ENCODE measurements at places on chromosomes 16 and 17. TPM values are rescaled to one million over a fixed set of nuclear protein-coding genes. Genes with fewer than 3 reads are reported as not detected.

- DNase-seq, result no peak
These were observed 183.5 kb upstream of the MAF start for GRCh38 chr16:79784007-79784406.

DNA sequence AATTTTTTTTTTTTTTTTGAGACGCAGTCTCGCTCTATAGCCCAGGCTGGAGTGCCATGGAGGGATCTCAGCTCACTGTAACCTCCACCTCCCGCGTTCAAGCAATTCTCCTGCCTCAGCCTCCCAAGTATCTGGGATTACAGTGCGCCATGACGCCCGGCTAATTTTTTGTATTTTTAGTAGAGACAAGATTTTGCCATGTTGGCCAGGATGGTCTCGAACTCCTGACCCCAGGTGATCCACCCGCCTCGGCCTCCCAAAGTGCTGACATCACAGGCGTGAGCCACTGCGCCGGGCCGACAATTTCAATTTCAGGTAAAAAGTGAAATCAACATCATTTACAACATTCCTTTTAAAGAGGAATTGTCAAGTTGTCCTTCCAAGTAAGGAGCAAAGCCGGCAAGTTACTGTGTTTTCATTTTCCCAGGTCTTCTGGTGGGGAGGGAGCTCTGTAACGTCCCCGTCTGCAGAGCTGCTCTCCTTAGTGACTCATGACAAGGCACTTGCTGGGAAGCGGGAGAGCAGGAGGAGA, 873 bp downstream of the NPLOC4 start:
- no peak for DNase-seq

DNA sequence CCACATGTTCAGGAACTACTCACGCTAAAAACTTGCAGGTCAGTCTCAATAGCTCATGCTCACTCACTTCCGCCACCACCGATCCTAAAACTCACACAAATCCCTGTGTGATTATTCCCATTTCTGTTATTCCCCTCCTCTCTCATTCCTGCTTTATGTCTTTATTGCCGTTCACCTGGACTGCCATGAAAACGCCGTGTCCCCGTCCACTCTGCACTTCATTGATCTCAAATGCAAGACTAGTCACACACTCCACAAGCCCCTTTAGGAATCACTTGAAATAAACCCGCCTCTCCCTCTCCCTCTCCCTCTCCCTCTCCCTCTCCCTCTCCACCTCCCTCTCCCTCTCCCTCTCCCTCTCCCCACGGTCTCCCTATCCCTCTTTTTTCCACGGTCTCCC, 78.0 kb downstream of the AXIN2 start:
- DNase-seq, result no peak

DNA sequence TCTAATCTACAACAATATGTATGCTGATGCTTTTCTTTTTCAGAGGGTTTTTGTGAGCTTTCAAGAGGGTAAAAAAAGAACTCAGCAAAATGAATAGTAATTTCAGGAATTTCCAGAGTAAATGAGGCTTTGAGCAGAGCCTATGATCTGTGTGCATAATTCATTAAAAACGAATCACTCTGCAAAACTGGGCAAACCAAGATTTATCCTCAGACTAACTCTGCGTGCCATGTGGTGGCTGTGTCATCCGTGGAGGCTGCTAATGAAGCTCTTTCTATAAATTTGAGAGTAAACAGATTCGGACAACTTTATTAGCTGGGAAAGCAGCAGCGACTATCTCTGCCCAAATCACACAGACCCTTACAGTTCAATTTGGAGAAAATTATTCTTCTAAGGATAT, 83.8 kb downstream of the FOXL1 start:
- DNase-seq, result no peak

DNA sequence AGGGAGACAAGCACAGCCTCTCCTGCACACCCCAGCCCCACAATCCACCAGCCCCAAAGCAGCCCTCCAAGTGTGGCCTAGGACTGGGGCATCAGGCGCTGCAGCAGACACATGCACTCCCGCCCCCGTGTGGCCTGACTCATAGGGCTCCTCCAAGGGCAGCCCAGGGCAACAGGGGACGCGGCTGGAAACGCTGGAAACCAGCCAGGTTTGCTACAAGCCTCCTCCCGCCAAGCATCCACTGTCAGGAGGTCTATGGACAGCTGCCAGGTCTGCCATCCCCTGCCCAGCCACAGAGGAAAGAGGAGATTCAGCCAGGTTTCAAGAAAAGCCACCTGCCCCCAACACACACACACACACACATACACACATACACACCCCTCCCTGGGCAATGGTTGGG, 25.8 kb downstream of the SRCIN1 start:
- DNase-seq, result no peak

CDRT15L2 gene
- not detected for polyA plus RNA-seq

PYDC1 gene
- not detected for polyA plus RNA-seq
